ENCODE measurements at places on chromosomes 11 and 22.

GRCh38 chr22:27198518-27199035 is 541.2 kb downstream of the MIAT start:
- DNase-seq = peak; percentile 17

DNA sequence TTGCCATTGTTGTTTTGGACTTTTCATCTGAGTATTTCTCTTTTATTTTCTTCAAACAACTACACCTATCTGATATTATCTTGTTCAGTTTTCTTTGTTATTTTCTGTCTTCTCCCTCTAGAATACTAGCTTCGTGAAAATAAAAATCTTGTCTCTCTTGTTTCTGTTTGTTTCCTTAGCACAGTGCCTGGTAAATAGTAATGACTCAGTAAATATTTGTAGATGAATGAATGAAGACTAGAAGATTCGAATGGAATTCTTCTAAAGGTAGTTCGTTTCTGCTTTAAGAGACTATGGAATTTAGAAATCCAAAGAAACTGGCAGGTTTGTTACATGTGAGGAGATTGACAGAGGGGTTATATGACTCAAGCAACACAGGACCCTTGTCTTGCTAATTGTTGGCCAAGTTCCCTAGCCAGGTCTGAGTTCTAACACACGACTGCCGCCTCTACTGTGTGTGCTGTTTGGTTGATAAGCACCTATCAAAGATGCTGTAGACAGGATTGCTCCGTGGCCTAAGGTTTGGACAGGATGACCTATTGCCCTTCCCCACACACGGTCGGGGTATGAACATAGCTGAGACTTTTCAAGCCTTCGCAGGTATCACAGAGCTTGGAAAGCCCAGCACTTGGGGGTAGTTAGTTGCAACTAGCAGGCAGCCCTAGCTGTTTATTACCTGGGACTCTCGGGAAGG is 831 bp upstream of the TMEM135 start:
- no peak for DNase-seq

GRCh38 chr11:17917556-17917955 is 95.3 kb downstream of the SERGEF start:
- DNase-seq = no peak

DNA sequence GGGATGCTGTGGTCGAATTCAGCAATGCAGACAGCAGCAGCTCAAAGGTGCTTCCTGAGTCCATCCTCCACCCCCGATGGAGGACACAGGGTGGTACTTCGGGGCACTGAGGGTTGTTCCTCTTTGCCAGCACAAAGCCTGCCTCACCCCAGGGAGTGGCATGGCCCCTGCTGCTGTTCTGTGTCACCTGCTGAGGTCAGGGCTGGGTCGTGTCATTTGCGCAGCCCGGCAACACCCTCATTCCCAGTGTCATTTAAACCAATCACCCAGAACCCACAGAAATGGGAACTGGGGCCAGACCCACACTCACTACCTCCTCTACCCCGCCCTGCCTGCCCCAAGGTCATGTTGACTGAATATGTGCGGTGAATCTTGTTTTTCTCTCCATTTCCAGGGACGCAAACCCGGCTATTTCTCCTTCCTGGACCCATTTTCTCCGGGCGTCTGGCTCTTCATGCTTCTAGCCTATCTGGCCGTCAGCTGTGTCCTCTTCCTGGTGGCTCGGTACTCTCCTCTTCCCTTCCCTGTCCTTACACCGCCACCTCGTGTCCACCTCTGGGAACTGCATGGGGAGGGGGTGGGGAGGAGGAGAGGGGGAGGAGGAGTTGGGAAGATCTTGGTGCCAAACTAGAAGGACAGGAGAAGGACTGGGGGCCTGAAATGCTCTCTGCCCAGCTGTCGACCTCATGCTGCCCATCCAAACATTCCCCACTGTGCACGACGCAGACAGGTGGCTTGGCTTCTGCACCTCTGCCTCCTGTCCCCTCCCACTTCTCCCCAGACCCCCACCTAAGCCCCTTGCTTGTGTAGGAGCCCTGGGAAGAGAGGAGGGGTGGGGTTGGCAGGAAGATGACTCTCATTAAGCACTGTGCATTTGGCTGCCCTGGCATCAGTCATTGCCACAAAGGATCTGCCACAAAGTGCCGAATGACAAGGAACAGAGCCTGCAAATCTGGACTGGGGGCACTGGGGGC is 71.2 kb upstream of the TBCEL start:
- peak; percentile 90 for DNase-seq

DNA sequence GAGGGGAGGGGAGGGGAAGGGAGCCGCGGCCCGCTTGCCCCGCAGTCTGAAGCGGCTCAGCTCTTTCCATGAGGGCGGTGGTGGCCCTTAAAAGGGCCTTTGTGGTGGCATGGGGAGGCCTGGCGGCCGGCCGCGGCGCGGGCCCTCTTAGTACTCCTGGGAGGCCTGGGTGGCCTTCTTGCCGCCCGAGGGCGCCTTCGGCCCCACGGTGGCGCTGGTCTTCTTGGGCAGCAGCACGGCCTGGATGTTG is 6.9 kb downstream of the DPAGT1 start:
- no peak for DNase-seq

DNA sequence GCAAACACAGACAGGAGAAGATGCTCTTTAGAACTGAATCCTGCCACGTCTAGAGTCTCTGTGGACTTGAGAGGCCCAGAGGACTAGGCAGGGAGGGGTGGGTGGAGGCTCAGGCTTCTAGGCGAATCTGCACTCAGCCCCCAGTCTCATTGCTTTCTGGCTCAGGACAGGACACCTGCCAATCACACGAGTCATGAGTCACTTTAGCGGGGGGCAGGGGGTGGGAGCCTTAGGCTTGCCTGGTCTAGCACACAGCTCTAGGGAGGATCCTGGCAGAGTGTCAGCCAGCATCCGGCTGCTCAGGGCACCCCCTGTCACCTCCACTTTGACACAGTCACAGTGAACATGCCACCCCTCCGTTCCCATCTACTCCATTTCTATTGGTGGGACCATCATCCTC is 167.7 kb downstream of the CEP164 start:
- no peak for DNase-seq

DNA sequence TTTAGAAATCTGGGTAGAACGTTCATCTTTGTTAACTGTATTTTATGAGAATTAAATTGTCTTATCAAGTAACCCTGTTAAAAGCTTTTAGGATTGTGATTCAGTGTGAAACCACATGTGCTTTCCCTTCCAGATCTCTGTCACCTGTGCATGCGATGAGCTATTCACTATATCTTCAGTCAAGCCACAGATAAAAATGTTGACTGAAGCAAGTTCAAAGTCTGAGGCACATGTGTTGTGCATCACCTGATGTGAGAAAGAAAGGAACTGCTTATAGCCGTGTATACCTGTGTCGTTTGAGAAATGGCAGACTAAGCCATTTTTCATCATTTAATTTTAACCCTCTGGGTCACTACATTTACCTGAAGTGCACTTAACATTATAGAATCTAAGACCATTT is 1088.9 kb upstream of the TENM4 start:
- DNase-seq = no peak

GRCh38 chr22:38704654-38705234 is 1.0 kb upstream of the GTPBP1 start:
- DNase-seq = no peak

GRCh38 chr11:59944720-59945119 is 6.5 kb downstream of the OOSP1 start:
- no peak for DNase-seq

- DNase-seq = no peak
These were observed 149.8 kb downstream of the TTC17 start for GRCh38 chr11:43508511-43508918.

DNA sequence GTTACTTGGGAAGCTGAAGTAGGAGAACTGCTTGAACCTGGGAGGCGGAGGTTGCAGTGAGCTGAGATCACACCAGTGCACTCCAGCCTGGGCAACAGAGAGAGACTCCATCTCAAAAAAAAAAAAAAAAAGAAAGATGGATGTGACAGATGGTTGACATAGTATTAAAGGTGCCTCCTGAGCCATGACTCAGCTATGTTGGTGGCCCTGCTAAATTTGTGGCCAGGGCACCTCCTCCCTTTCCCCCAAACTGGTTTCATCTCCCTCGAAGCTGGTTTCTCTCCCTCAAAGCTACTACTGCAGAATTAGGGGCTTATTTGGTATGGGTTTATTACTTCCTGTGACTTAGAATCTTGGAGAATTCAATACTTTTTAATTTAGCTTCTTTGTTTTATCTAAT is 31.5 kb downstream of the SDHD start:
- no peak for DNase-seq

DNA sequence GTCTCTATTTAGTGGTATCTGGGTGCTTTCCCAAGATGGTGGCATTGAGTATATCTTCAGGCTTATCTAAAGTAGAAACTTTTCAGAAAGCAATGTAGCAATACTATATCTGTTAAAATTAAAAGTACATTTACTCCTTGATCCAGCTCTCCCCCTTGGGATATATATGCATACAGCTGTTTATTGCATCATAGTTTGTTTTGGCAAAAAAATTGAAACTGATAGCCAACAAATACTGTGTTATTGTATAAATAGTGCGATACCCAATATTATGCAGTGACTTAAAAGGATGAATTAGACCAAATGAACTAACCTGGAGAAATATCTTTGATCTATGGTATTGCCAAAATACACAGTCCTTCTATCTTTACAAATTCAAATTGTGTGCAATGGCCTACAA is 8.4 kb upstream of the OR10A3 start:
- no peak for DNase-seq

- DNase-seq = no peak
These were observed 10.5 kb downstream of the ARL14EP start for GRCh38 chr11:30333405-30333804.

GRCh38 chr11:11349106-11349825 is 3.8 kb downstream of the CSNK2A3 start:
- peak; percentile 73 for DNase-seq

GRCh38 chr11:81377418-81377817 is 1356.2 kb downstream of the FAM181B start:
- no peak for DNase-seq

- no peak for DNase-seq
These were observed 3.1 kb downstream of the HYLS1 start for GRCh38 chr11:125890447-125891100.

- DNase-seq = no peak
These were observed 249.1 kb downstream of the FAT3 start for GRCh38 chr11:92473736-92474135.

DNA sequence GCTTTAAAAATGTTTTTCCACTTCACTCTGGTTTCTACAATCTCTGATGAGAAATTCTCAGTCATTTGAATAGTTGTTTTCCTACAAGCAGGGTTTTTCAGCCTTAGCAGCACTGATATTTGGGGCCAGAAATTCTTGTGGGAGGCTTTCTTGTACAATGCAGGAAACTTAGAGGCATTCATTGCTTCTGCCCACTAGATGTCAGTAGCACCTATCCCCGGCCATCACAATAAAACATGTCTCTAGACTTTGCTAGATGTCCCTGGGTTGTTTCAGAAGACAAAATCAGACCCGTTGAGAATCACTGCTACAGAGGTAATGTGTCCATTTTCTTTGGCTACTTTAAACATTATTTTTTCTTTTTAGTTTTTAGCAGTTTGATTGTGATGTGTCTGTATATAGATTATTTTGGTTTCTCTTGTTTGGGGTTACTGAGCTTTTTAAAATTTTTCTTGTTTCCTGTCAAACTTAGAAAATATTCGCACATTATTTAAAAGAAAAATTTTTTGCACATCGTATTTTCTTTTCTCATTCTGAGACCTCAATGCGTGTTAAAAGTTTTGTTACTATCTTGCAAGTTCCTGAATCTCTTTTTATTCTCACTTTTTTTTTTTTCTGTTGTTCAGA is 60.8 kb upstream of the CCDC179 start:
- peak; percentile 48 for DNase-seq

GRCh38 chr11:134060316-134060715 is 8.6 kb upstream of the JAM3 start:
- no peak for DNase-seq

GRCh38 chr11:60935676-60936442 is 11.6 kb downstream of the TMEM132A start:
- no peak for DNase-seq

DNA sequence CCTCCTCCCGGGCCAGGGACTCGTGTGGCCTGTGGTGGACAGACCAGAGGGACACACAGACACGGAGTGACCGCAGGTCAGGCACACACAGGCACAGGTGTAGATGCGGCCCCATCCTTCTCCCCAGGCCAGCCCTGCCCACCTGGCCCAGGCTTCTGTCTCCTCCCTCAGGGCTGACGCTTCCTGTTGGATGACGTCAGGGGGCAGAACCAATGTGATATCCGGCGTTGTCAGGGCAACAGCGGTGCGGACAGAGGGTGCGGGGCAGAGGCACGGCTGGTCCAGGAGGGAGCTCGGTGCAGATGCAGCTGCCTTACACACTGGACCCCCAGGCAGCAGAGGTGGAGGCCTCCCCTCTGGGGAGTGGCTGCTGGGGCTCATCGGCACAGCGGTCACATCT is 2.9 kb upstream of the TUBGCP6 start:
- peak; percentile 66 for DNase-seq

DNA sequence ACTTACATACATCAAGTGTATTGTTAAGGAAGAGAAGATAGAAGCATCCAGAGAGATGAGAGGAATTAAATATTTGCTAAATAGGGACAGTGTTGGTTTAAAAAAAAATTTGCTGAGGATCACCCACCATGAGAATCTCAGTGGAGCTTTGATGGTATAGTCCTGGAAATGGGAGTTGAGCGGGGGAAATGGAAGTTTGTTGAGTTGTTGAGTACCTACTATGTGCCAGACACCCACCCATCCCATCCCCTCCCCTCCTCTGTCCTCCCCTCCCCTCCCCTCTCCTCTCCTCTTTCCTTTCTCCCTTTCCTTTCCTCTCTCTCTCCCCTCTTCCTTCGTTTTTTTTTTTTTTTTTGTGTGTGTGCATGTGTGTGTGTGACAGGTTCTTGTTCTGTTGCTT is 4.7 kb upstream of the MFRP start:
- DNase-seq = no peak

DNA sequence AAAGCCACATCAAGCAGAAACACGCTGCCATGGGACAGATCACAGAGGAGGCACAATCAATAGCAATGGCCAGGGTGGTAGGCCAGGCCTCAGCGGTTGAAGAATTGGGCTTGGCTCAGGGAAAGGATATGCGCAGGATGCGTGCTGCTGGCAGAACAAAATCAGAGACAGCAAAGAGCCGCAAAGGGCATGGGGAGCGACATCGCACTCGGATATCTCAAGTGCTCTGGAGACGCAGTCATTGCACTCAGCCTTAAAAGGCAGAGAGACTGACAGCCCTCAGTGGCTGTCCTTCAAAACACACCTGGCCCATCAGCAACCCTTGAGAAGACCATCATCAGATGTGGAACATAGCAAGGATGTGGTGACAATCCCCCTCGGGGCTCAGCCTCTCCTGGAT is 50.5 kb downstream of the CSNK2A3 start:
- DNase-seq = no peak

DNA sequence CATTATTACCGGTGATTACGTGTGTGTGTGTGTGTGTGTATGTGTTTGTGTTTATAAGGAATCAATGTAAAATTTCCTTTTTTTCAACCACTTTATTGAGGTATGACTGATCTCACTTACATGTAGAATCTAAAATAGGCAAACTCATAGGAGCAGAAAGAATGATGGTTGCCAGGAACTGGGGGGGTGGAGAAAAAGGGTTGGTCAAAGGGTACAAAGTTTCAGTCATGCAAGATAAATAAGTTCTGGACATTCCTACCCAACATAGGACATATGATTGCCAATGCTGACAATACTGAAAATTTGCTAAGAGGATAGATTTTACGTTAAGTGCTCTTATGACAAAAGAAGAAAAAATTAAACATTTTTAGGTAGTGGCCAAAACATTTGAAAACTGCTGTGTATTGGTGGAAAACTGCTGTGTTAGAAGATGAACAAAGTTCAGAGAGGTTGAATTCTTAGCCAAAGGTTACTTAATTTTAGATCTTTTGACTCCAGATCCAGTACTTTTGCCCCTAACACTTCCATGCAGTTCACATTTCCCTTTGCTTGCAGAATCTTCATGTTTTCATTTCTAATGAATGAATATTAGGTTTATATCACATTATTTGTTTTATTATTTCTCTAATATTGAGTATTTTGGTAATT is 49.5 kb downstream of the NNMT start:
- DNase-seq = no peak

All from right hindlimb (tissue), 1 donor.